ENCODE measurements at places on chromosomes 11 and 22. TPM values are rescaled to one million over a fixed set of nuclear protein-coding genes. Genes with fewer than 3 reads are reported as not detected.

Gene AQP11
- 0.32 TPM for total RNA-seq

Gene OR52A1
- not detected for total RNA-seq

- no peaks in the 10 kb centered on the region for H3K36me3 ChIP-seq
- H3K27ac ChIP-seq: peak overlapping the region; percentile 65
Observed at GRCh38 chr22:46612904-46613605, 7.1 kb upstream of the GRAMD4 start.

DNA sequence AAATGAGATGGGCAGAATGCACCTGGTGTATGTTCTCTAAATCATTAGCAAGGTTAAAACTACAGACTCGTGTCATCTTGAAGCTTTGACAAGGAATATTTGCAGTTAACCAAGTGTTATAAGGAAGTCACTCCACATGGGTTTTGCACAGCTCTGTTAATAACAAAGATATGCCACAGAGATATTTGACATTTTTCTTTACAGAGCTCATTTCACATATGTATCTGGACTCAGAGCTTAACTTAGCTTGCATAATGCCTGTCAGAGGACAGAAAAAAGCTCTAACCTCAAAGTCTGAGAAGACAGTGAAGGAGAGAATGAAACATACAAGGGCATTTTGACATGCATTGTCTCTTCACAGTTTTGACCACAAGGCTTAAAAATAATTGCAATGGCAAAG is 105.5 kb downstream of the C11orf87 start:
- H3K4me1 ChIP-seq: no peaks in the 10 kb centered on the region
- H3K36me3 ChIP-seq: no peaks in the 10 kb centered on the region
- no peak for DNase-seq
- no peaks in the 10 kb centered on the region for H3K27me3 ChIP-seq
- no peak overlapping the region for H3K27ac ChIP-seq

DNA sequence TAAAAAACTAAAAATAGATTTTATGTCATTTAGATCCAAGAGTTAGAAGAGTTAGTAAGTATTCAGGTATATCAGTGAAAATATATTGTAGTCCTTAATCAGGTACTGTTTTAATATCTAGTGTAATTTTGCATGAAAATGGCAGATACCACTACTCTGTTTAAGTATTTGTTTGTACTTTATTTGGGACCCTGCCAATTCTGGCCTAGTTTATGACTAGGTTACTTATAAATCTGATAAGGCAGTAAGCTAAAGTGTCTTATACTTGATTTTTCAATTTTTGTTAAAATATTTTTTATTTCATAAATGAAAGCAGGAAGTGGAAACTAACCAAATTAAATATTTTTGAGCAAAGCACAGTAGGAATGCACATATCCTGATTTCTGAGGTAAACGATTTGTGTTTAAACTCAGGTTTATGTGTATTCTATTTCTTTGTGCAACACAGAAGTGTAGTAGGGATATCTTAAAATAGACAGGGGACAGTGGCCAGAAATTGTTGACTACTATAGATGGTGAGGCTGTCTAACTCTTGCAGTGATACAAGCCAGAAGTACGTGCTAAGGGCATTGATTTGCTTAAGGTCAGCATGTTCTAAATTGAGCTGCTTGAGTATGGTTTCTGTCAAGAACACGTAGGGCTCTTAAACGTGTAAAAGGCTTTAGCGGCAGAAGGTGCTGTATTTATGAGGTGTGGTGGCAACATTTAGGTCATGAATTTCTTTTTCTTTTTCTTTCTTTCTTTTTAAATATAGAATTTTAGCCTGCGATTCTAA is 34.0 kb downstream of the HIPK3 start:
- DNase-seq: no peak
- no peaks in the 10 kb centered on the region for H3K27me3 ChIP-seq
- H3K4me3 ChIP-seq: no peak overlapping the region
- H3K27ac ChIP-seq: no peak overlapping the region
- peaks cover 13% of the 10 kb centered on the region for H3K4me1 ChIP-seq

Gene SMIM38
- 2.0 TPM for total RNA-seq

DNA sequence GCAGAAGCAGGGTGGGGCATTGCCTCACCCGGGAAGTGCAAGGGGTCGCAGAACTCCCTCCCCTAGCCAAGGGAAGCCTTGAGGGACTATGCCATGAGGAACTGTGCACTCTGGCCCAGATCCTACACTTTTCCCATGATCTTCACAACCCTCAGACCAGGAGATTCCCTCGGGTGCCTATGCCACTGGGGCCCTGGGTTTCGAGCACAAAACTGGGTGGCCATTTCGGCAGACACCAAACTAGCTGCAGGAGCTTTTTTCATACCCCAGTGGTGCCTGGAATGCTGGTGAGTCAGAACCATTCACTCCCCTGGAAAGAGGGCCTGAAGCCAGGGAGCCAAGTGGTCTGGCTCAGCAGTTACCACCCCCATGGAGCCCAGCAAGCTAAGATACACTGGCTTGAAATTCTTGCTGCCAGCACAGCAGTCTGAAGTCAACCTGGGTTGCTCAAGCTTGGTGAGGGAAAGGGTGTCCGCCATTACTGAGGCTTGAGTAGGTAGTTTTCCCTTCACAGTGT is 573.7 kb upstream of the ANO3 start:
- H3K36me3 ChIP-seq: no peaks in the 10 kb centered on the region
- H3K27me3 ChIP-seq: no peaks in the 10 kb centered on the region
- no peak overlapping the region for H3K27ac ChIP-seq
- no peak overlapping the region for H3K4me3 ChIP-seq

- no peaks in the 10 kb centered on the region for H3K36me3 ChIP-seq
- peaks cover 5% of the 10 kb centered on the region for H3K4me1 ChIP-seq
- peaks cover 10% of the 10 kb centered on the region for H3K27me3 ChIP-seq
- no peak for DNase-seq
Observed at GRCh38 chr11:114033066-114033465, 26.4 kb upstream of the ZBTB16 start.

All from spleen (tissue), 13 donors.